GM03348 (cell line): ENCODE measurements at places on chromosomes 6 and 20.
A peak's percentile ranks its signal among the peaks of the same experiment; 100 is the strongest.

DNA sequence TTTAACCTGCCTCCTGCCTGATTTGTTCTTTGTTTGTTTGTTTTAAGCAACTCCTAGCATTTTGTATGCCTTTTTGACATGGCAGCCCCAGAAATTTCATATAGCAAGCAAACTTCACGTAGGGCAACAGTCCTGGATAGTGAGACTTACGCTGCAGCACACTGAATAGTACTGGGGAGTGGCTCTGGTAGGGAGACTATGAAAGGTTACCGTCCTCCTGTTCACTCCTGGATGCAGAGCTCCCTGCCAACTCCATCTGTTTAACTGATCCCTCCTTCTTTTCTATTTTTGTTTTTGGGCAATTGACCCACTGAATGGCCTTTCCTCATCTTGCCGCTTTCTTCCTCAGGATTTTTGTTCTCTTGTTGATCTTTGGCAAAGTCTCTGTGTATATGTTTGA is 44.5 kb upstream of the BMP6 start:
- no peak for DNase-seq

GRCh38 chr6:110097443-110097842 is 82.0 kb downstream of the WASF1 start:
- no peak for DNase-seq

DNA sequence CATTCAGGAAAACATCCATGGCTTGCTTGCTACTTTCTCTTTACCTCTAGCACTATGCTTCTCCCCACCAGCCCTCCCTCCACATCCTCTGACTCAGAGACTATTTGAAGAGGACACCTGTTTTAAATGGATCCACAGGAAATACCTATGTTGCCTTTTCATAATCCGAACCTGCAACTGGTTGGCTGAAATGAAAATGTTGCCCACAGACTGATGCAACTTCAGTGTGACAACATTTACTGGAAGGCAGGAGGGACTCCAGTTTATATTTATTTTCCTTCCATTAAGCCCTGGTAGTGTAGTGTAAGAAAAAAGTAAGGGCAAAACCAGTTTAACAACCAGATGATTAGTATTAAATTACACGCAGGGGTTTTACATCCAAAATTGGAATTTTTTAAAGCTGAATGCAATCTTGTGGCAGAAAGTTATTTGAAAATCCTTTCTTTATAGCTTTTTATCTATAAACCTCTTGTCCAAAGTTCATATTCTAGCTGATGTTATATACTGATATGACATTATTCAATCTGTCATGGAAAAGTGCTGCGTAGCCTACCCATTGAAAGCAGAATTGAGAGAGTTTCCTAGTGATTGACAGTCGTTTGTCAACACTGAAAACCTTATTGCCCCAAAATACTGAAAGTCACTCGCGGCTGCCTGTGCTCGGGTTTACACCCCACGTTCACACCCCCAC is 881 bp upstream of the AIG1 start:
- peak; percentile 56 for DNase-seq

DNA sequence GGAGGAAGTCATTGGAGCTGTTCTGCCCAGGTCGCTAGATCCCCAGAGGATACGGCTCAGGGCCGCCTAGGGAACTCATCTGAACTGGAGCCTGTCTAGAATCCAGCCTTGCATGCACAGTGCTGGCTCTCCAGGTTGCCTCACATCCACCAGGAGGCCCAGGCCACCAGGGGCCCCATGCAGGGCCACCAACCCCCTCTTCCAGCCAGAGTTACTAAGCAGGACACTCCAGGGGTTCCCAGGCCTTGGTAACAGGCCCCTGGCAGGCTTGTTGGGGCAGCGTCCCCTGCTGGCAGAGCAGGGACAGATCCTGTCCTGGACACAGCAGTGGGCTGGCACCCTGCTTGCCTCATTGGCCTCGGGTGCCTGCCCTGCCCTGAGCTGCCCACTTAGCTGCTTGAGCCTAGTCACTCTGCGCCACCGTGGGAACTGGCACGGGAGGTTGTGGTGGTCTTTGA is 35.3 kb downstream of the EFCAB8 start:
- peak; percentile 29 for DNase-seq

GRCh38 chr6:2103765-2104523 is 141.5 kb downstream of the GMDS start:
- peak; percentile 71 for DNase-seq

DNA sequence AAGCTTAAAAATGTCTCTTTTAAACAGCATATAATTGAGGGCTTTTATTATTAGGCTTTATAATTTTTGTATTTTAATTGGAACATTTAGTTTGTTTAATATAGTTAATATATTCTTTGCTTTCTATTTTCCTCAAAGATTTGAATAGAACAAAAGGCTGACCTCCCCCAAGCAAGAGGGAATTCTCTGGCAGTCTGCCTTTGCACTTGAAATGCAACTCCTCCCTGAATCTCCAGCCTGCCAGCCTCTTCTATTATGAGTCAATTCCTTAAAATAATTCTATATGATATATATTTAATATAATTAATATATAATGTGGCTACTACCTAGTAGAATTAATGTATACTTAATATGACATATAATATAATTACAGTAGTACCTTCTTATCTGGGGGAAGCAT is 69.2 kb downstream of the PTPRA start:
- no peak for DNase-seq

GRCh38 chr6:72672906-72673305 is 51.0 kb downstream of the KCNQ5 start:
- DNase-seq = no peak
